ENCODE measurements at places on chromosomes 4 and X.

DNA sequence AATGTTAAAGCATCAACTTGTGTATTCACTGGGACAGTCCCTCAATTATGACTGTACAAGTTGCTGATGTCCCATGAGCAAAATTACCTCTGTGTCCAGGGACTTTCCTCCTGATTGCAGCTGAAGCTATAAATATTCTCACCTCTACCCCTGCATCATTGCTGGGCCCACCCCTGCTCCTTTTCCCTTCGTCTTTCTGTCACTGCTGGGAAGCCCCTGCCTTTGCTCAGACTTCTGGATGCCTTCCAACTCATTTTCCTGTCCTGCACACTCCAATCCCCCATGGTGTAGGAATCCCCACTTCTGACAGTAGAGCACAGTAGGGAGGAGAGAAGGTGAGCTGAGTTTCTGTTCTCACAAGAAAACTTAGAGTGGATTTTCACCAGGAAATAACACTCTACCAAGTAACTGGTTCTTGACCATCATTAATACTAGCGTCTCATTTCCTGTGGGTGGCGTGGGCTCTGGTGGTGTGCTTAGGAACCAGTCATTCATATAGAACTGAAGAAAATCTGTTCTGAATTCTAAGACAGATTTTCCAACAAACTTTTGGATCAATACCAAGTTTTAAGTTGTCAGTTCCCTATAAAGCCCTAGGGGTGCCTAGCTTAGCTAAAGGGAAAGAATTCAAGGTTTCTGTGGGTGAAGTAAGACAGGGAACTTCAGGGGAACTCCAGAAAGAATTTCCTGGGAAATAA lies 136.2 kb upstream of the MED14 start:
- DNase-seq: no peak

GRCh38 chr4:182286035-182286434 lies 42.8 kb downstream of the TENM3 start:
- DNase-seq: no peak

- no peak for DNase-seq
These were observed 42.7 kb downstream of the SAT1 start for GRCh38 chrX:23825675-23826074.

GRCh38 chr4:48078862-48079655 lies 55.0 kb downstream of the TXK start:
- DNase-seq: no peak

DNA sequence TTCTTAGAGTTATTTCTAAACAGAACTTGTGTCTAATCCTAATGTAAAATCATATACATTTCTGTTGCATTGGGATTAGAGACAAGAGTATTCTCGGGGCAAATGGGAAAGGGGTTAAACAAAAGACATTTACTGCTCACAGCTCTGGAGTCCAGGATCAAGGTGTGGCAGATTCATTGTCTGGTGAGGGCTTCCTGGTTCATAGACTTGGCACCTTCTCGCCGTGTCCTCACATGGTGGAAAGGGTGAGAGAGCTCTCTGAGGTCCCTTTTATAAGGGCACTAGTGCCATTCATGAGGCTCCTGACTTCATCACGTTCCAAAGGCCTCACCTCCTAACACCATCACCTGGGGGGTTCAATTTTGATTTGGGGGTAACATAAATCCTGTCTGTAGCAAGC lies 90.3 kb upstream of the PRKX start:
- no peak for DNase-seq

DNA sequence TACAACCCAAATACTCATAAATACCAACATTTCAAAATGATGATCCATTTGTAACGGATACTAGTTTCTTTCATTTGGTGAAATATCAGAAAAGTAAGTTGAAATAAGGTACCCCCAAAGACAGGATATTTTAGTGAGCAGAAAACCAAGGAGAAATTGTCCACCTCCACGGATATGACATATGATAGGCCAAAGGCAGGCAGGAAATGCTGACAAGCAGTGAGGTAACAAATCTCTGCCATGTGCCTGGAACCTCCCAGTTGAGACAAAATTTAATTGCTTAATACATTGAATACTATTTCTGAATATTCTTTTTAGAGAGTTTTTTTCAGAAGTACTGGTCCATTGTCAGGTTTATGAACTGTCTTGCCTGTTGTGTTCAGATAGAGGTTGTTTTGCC lies 118.8 kb downstream of the GATB start:
- no peak for DNase-seq

GRCh38 chrX:151966236-151966635 lies 8.2 kb downstream of the GABRE start:
- DNase-seq: no peak

DNA sequence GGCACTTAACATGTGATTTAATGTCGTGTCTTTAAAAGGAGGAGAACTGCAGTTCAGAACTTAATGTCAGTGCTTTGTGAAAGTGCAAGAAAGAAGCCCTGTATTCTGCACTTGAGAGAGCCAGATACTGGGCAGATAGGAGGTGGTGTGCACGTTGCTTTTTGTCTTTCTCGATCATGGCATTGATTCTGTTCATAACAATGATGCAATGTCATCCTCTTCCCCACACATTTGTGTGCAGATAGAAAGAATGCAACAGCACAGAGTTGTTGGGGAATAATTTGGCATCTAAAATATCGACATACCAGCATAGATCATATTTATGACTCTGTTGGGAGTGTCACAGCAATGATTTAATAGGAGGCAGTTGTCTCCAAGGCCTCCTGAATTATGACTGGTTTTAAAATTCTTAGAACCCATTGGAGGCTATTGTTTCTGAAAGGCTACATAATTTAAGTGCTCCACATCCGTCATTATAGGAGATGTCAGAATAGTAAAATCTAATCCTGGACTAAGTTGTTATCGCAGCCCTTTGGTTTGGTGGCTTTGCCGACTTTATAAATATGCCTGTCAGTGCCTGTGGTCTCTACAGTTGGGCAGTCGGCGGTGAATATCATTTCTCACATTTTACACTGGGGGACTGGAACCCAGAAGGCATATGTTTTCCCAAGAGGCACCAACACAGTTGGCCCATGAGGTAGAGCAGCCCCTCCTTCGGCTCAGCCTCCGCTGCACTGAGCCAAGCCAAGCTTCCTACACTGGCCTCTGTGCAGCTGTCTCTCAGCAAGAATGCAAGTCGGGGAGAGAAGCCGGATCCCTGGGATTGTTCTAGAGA lies 124.9 kb downstream of the PTTG2 start:
- no peak for DNase-seq

DNA sequence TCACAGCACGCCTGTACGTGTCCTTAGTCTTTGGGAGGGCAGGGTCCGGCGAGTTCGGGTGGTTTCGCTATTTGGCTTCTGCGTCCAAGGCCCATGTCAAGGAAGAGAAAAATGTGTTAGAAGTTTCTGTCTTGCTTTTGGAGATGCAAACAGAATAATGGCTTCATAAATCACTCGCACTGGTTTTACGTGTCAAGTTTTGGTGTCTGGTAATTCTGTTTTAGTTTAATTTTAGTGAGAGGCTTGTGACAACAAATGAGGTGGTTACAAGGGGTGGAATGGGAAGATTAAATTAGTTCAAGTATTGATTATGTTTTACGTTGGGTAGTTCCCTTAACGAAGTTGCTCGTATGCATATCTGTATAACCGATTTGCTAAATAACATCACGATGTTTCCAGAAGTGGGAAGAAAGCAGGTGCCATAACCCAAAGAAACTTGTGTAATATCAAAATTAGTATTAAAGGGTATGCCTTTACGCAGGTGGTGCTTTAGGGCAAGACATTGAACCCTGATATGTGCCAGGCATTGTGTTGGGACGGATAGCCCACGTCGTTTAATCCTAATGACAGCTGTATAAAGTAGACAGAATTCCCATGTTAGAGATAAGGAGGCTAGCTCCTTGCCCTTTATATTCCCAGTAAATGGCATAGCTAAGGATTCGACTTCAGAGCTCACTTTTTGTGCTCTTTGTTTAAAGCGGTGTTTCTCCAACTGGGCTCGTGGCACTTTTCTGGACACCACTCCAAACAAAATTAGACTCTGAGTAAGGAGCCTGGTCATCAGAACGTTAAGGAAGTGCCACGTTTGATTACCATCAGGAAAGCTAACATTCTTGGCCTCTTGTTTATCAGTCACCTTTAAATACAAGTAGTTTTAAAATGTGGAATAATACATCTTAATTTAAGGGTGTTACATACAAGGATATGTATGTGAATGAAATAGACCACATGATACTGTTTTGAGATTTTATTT lies 843 bp downstream of the RPL34 start:
- DNase-seq: no peak

DNA sequence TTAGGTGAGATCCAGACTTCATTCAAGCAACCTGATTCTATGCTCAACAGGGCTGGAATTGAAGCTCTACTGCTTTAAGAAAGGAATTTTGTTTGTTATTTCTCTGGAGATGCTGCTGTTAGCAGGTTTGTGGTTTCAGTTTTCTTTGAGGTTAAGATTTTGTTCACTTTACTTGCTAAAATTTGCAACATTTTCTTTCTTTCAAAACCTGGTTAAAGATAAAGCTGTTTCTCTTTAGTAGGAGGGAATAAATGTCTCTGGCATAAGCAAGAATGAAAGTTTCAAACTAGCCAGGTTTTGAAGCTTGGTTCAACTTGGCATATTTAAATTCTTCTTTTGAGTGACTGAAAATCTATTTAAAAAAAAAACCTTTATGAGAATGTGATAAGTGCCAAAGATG lies 660.6 kb upstream of the NR3C2 start:
- no peak for DNase-seq

DNA sequence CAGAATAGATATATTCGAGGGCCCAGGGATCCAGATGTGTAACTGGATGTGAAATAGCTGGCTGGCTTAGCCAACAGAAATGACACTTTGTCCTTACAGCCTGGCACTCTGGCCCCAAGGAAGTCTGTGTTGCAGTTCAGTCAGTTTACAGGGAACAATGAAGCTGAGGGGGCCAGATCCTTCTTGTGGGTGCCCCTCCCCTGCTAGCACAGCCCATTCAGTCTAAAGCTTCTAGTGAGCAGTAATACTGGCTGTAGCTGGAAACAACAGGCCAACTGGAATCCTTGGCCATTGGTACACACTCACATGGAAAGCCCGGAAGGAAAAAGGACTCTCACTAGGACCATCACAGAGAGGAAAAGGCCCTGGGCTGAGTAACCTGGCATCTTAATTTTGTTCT lies 22.7 kb upstream of the CD40LG start:
- DNase-seq: no peak

DNA sequence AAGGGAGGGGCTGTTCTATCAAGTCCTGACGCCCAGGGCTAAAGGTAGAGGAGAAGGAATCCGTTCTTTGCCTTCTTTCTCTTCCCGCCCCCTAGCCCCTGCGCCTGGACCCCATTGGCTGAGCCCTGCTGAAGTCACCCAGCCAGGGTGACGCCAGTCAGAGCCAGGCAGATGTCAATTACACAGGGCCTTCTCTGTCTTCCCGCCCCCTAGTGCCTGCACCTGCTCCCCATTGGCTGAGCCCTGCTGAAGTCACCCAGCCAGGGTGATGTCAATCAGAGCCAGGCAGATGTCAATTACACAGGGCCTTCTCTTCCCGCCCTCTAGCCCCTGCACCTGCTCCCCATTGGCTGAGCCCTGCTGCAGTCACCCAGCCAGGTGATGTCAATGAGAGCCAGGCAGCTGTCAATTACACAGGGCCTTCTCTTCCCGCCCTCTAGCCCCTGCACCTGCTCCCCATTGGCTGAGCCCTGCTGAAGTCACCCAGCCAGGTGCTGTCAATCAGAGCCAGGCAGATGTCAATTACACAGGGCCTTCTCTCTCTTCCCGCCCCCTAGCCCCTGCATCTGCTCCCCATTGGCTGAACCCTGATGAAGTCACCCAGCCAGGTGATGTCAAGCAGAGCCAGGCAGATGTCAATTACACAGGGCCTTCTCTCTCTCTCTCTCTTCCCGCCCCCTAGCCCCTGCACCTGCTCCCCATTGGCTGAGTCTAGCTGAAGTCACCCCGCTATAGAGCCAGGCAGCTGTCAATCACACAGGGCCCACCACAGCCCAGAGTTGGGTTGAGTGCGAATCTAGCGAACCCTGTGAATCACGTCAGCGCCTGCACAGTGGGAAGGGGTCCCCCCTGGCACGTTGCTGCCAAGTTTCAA lies 46.4 kb downstream of the ASMT start:
- peak; percentile 50 for DNase-seq

- no peak for DNase-seq
These were observed 2.3 kb upstream of the MSL3 start for GRCh38 chrX:11755724-11756123.

DNA sequence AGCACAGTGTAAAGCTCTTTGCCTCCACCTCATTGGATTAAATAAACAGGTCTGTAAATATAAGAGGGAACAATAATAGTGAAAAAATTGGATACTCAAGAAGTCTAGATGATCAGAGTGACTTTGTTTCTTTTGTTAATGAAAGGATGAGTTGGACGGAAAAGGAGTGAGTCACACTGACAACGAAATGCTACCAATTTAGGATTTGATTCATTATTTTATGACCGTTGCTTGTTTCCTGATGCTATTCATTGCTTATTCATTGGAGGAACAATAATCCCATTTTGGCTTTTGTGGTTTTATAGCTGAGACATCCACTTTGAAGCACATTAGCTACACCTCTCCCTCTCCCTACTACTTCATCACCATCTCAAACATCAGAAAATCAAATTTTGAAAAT lies 74.4 kb upstream of the DYNLT3 start:
- DNase-seq: no peak

DNA sequence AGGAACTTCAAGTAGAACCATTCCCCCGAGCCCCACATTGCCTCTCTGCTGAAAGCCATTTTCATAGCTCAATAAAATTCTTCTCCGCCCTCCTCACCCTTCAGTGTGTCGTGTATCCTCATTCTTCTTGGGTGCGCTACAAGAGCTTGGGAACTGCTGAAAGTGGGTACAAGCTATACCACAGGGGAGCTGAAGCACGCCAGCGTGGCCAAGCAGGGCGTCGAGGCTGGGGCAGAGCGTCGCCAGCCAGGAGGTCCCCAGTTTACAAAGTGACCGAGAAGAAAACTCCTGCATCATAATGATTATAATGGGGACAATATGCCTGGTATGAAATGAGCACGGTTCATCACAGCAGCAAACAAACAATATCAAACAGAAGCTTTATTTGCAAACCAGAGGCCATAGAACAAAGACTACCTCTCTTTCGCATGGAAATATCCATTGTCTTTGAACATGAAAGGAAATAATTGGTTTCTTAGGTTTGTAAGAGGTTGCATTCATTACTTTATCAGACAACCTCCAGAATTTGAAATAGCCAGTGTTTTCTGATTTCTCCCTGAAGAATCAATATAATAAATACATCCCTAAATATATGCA lies 34.3 kb downstream of the RELL1 start:
- no peak for DNase-seq

- DNase-seq: no peak
These were observed 189.3 kb upstream of the GPRIN3 start for GRCh38 chr4:89496851-89497250.

DNA sequence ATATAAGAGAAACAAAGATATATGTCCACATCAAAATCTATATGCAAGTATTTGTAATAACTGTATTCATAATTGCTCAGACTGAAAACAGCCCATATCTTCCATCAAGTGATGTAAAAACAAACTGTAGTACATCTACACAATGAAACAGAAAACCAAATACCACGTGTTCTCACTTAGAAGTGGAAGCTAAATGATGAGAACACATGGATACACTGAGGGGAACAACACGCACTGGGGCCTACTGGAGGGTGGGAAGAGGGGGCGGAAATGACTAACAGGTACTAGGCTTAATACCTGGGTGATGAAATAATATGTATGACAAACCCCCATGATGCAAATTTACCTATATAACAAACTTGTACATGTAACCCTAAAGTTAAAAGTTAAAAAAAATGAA lies 42.7 kb downstream of the UBA6 start:
- DNase-seq: no peak

- DNase-seq: no peak
These were observed 187.0 kb downstream of the MID1IP1 start for GRCh38 chrX:38988301-38988700.

All from stimulated activated CD8-positive, alpha-beta memory T cell treated with anti-CD3 and anti-CD28 coated beads, Interleukin-4, amount 100 ng/mL, for 24 hours (primary cell).